Stimulated activated CD8-positive, alpha-beta memory T cell treated with anti-CD3 and anti-CD28 coated beads, Interleukin-7, amount 100 ng/mL, for 24 hours (primary cell): ENCODE measurements at places on chromosomes 5 and 9.

DNA sequence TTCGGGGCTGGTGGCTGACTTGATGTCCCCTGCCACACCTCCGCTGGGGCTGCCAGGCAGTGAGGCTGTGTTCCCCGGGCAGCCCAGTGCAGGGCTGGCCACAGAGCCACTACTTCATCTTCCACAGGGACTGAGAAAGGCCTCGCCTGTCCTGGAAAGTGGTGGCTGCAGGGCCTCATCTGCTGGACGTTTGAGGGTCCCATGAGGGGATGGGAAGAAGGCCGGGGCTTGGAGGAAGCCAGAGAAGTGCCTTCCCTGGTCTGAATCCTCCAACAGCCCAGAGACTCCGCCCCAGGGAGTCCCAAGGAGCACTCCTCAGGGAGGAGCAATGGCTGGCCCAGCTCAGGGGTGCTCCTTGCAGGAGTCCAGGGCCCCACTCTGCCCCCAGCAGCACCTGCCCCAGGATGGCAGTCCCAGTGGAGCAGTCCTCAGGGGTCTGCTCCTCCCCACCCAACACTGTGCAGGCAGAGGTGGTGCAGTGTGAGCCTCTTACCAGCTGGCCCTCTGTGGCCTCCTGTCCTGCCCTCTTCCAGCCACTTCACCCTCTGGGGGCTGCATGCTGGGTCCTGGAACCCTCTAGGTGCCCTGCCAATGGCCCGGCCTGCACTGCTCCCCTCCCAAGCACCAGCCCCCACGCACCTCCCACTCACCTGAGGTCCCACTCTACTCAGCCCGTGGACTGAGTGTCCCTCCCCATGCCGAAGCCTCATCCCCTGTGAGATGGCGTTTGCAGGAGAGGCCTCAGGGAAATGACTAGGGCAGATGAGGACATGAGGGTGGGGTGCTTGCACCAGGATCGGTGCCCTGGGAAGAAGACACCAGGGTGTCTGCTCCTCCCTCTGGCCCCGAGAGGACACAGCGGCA, 47.3 kb upstream of the COL5A1 start:
- no peak for DNase-seq

DNA sequence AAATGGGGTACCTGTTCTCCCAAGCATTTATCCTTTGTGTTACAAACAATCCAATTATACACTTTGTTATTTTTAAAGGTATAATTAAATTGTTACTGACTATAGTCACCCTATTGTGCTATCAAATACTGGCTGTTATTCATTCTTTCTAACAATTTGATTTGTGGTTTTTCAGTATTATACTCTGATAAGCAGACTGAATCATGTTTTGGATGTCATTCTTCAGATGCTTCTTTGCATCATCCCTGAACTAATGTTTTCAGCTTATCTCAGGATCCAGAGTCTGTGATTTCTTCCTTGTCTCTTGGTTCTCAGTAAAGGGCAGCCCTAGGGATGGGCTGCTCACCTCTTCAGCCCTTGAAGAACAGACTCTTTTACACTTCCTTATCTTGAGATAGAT, 177.8 kb upstream of the SGCD start:
- DNase-seq, result no peak

- no peak for DNase-seq
Measured at GRCh38 chr9:126788634-126789349, 16.0 kb upstream of the ZBTB43 start.

DNA sequence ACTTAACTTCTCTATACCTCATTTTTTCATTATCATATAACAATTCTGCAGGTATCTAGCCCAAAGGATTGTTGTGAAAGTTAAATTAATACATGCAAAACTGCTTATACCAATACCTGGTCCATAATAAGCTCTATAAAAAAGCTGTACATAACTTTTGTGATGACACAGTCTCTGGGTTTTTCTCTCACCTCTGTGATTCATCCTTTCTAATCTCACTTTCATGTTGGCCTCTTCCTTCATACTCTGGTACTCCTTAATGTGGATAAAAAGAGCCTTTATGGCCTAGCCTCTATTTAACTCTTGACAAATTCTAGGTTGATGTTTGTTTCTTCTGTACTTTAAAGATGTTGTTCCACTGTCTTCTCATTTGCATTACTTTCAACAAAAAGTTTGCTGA, 162.9 kb upstream of the ACOT12 start:
- no peak for DNase-seq

DNA sequence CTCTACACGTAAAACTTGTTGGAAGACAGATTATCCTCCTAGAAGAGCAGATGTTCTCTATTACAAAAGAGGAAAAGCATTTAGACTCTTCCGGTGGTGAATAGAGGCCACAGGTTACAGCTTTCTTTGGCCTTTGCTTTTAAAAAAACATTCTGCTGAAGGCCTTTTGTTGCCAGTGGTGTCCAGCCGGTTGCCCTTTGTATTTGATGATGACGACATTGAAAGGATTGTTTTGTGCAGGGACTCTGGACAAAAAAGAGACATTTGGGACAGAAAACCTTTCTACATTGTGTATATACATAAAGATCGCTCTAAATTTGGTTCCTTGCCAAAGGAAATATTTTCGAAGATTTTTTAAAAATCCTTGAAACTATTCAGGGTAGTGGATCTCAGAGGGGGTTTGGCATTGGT, 180.3 kb downstream of the C9orf152 start:
- no peak for DNase-seq

- no peak for DNase-seq
Measured at GRCh38 chr9:69697475-69697874, 25.3 kb upstream of the APBA1 start.

- no peak for DNase-seq
Measured at GRCh38 chr5:115414406-115415142, 118.1 kb upstream of the CCDC112 start.

DNA sequence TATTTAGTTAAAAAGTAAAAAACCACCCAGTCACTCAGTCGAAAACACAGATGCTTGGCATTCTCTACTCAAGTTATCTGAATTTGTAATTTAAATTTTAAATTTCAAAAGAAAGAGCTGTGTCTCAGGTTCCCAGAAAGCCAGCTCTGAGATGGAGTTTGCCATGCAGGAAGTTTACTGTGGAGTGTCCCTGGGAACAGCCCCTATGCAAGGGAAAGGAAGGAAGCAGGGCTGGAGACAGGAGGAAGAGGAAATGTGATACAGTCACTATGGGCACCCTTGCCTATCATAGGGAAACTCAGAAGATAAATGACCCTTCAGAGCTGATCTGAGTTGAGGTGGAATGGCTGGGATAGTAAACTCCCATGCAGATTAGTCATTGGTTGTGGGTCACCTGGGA, 408.8 kb upstream of the ACTBL2 start:
- no peak for DNase-seq

DNA sequence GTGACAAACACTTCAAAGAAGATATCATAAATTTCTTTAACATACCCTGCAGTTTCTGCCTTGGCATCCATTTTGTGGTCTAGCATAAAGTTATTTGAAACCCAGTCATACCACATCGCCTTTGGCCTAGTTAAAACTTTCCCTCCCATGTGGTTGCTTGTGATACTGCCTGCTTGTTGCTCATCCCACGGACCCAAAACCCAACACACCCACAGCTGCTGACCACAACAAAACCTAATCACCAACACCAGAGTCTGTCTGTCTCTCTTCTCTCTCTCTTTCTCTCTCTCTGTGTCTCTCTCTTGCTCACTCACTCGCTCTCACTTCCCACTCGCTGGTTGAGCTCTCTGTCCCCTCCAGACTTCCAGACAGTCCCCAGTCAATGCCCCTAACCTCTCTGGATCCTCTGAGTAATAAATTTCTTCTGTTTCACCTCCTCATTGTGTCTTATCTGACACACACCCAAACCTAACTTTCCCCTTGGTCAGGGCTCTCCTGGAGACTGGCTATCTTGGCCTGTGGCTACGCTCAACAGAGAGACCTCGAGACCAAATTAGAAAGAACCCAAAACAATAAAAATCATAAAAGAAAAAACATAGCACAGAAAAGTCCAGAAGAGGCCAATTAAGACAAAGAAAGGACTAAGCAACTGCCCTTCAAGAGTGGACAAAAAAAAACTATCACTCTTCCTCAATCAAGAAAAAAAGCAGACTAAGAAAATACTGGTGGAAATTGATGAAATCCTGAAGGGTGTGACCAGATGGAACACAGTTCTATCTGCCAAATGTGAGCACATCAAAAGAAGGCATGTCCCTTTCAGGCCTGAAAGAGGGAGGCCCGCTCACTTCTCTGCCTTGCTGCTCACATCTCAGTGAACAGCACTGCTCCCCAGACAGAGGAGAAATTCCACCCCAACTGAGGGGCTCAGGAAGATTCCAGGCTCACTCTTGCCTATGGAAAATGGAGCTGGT, 41.5 kb downstream of the TTLL11 start:
- peak; percentile 21 for DNase-seq

DNA sequence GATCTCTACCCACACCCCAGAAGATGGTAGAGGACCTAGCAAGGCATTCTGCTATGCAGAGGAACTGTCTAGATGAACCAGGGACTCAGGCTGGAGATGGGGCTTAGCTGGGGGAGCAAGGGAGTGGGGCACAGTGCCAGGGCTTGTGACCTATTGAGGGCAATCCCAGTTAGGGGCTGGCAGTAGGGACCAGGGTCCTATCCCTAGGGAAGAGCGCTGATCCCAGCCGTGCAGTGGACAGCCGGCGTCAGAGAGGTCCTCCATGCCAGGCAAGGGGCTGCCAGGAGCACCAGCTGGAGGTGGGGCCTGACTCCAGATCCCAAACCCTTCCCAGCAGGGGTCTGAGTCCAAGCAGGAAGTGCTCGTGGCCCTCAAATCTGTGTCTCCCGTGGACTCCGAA, 52.7 kb upstream of the NEURL1B start:
- DNase-seq, result no peak

GRCh38 chr9:31500422-31500821, 884.0 kb upstream of the ACO1 start:
- no peak for DNase-seq

- no peak for DNase-seq
Measured at GRCh38 chr5:120942596-120943350, 478.7 kb downstream of the PRR16 start.

GRCh38 chr5:133782736-133783135, 170.4 kb upstream of the FSTL4 start:
- DNase-seq, result no peak

DNA sequence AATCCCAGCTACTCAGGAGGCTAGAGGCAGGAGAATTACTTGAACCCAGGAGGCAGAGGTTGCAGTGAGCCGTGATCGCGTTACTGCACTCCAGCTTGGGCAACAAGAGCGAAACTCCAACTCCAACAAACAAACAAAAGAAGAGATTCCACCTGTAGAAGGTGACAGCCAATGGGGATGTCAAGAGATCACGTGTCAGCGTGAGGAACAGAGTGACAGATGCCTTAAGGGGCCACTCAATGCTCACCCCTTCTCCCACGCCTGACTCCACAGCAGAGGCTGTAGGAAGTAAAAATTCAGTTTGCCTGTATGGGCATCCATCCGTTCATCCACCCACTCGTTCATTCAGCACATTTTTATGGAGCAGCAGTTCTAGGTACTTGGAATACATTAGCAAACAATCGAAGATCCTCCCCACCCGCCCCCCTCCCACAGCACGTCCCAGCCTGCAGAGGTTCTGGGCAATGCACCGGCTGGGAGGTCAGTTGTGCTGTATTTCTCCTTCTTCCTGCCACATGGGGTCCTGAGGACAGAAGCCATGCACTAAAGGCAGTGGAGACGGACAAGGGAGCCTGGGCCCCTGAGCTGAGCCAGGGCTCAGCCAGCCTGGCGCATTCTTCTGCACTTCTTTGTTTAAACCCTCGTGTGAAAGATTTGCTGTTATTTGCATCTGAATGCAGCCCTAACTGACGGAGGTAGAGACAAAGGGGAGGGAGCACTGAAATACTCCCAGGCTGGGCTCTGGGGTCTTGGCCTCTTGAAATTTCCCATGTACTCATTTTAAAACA, 11.3 kb upstream of the RNF130 start:
- DNase-seq, result no peak

DNA sequence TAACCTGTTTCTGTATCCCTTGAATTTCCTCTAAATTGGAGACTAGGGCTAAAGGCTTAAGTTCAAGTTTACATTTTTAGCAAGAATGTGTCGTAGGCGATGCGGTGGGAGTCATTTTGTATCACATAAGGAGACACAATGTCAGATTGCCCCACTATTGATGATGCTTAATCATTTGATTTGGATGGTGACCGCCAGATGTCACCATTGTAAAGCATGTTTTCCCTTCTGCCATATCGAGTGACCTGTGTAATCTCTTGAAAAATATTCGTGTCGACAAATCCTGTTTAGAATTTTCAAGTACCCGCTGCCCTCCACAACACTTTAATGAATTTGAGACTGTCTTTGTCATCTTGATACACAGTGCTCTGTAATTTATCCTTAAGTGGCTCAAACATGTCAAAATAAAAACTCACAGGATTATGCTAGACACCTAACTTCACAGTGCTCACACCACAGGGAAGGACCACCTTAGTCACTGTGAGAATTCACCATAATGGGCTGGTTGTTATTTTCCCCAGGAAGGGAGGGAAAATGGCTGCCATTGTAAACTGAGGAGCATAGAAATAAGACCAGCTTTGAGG, 34.5 kb upstream of the SLC46A2 start:
- no peak for DNase-seq

DNA sequence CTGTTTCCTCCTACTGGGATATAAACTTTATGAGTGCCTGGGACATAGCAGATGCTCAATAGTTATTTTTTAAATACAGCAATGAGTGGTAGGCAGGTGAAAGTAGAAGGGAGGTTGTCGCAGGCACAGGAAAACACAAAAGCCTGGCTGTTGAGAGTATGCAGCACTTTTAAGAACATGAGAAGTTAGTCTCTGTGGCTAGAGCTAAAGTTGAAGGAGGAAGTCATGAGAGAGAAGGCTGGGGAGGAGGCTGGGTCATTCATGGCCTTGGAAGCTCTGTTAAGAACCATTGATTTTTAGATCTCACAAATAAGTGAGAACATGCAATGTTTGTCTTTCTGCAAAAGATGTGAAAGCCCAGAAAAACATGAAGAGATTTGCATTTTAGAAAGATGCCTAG, 126.7 kb downstream of the PRKACG start:
- no peak for DNase-seq

DNA sequence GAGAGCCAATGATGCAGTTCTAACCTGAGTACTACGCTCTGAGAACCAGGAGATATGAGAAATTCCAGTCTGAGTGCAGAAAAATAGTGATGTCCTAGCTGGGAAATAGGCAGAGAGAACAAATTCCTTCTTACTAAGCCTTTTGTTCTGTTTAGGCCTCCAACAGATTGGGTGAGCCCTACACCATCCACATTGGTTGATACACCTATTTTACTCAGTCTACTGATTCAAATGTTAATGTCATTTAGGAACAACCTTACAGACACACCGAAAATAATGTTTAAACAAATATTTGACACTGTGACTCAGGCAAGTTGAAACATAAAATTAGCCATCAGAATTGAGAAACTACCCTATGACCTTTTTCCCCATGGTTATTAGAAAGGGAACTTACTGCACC, 333.9 kb upstream of the IZUMO3 start:
- DNase-seq, result no peak

GRCh38 chr5:112573441-112573840, 154.4 kb upstream of the EPB41L4A start:
- no peak for DNase-seq
